ENCODE measurements at places on chromosomes 5 and 9.
A peak's percentile ranks its signal among the peaks of the same experiment; 100 is the strongest.

- no peak for DNase-seq
These were observed 77.1 kb upstream of the CNTLN start for GRCh38 chr9:17057729-17058128.

GRCh38 chr9:93900971-93901861, 53.9 kb downstream of the BARX1 start:
- no peak for DNase-seq

DNA sequence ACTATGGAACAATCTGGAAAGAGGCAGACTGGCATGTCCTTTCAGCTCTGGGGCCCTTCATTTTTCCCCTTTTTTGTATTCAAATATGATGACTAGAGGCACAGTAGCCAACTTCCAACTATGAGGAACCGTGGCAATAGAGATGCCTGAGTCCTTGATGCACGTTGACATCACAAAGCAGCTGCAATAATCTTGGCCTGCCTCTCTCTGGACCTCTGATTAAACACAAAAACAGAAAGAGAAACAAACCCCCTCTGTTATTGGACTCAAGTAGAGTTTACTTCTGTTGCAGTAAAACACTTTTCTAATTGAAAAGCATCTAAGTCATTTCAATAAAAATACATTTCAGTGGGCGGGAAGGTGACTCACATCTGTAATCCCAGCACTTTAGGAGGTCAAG, 122.2 kb upstream of the GRAMD2B start:
- DNase-seq, result no peak

DNA sequence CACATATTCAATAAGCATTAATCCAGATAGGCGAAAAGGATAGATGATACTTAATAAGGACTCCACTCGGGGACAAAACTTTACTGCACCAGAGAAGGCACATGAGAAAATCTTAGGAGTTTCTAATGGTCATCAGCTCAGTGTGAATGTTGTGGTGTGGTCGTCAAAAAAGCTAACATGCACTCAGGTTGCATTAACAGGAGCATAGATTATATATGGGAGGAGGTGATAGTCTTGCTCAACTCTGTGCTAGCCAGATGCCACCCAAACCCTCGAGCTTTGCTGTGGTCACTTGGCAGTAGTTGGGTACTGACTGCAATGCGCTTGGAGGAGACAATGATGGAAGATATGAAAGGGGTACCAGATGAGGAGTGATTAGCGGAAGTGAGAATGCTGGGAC, 8.6 kb upstream of the COL27A1 start:
- no peak for DNase-seq

DNA sequence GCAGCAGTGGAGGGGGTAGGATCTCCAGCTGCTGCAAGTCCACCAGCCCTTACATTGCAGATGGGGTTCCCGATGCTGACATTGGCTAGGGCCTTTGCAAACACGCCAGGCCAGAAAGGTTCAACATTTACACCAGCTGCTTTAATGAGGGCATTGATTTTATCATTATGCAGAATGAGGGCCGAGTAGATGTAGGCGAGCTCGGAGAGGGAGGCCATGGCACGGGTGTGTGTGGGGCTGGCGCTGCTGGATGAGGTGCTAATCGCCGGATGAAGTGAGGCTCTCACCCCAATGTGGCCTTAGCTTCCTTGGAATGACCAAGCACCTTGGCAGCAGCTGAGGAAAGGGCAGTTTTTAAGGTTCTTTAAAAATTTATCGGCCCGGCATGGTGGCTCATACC, 27.4 kb downstream of the PHAX start:
- no peak for DNase-seq

DNA sequence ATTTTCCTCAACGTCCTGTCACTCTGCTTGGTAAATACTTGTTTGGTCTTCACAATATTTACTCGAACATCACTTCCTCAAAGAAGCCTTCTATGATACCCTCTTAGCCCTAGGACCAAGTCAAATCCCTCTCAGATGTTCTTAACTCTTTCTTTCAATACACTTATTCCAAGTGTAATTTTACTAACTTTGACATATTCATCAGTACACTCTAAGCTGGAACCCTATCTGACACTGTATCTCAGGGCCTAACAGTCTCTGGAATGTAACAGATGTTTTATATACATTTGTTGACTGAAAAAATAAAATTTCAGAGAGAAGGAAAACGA, 19.6 kb downstream of the SIL1 start:
- no peak for DNase-seq

DNA sequence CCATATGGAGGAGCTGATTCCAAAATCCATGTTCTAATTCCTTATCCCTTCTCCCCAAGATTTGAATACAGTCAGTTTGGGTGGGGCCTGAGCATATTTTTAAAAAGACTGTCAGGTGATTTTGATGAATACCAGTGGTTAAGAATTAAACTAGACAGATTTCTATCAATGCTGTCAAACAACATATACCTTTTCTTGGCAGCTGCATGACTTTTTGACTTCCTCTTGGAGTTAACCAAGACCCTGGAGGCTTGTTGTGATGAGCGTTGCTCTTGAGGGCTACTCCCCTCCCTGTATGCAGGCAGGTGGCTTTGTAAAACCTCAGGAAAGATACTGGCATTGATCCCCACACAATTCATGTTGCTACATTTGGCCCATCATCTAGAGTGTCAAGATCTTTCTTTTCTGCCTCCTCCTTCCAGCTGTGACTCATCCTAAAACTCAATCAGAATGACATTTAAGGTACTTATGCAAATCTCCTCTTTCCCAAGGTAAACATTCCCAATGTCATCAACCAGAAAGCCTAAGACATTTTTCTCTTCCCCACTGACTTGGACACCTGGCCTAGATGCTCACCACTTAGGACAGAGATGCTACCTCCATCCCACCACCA, 61.7 kb downstream of the PPP2R2B start:
- no peak for DNase-seq

GRCh38 chr5:69293882-69294281, 38.7 kb downstream of the CCDC125 start:
- DNase-seq, result no peak

DNA sequence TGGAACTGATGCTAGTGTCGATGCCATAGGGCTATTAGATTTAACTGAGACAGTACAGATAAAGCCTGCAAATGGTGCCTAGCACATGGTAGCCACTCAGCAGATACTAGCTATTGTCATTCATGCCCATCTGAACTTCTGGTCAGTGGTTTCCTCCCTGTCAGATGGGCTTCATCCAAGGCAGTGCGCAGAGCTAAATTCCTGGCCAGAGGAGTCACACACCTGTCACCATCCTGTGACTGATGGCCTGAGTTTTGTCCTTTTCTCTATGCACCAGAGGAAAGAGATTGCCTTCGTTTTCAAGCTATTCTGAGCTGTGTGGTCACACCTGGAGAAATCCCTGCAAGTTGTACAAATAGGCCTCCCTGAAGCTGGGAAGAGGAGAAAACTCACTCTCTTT, 34.7 kb downstream of the MSX2 start:
- DNase-seq, result no peak

GRCh38 chr5:73233461-73234203, 60.6 kb downstream of the TMEM174 start:
- DNase-seq, result no peak

- DNase-seq, result no peak
These were observed 933 bp downstream of the NEK6 start for GRCh38 chr9:124258607-124259157.

GRCh38 chr5:109630093-109630492, 59.6 kb upstream of the MAN2A1 start:
- no peak for DNase-seq

- DNase-seq, result no peak
These were observed 16.1 kb upstream of the CRB2 start for GRCh38 chr9:123339666-123340510.

DNA sequence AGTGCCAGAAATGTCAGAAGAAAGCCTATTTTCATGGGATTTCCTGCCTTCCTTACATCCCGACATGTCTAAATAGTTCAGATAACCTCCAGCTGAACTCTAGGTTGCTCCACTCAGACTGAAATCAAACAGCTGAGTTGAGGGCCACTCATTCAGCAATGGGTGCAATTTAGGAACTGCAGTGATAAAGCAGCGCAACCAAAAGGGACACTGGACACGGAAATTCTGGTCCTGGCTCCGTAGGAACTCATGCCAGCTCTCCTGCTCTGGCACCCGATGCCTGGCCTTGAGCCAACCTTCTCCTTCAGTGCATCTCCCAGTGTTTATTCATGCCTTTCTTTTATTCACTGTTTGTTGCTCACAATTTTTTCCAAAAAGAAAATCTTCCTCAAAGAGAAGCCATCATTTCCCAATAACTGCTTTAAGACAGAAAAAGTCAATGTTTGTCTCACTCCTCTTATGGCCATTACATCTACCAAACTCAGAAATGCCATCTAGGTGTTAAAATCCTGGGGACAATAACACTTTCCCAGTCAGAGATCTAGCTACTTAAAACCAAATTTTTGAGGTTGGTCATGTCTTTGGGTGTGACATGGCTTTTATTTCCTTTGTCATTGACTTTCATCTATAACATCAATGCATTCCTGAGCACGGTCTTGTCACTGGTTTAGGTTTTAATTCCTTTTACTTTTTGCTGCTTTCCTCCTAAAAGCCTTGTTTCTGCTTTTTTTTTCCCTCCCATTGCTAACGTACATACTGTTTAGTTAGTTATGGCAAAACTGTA, 126.9 kb downstream of the PDE4D start:
- peak; percentile 64 for DNase-seq

DNA sequence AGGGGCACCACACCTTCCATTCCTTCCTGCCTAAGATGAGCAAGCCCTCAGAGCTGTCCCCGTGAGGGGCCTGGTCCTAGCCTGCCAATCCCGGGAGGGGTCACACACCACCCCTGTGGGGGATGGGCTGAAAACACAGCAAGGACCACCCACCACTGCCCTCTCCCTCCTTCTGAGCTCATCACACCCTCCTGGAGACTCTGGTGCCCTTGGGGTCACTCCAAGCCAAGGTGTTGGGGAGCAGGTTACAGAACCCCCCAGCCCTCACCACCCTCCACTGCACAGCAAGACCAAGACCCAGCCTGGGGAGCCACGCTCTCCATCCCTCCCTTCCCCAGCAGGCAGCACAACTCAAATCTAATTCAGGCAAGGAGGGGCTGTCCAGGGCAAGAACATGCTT, 60.5 kb upstream of the PPP1R26 start:
- DNase-seq, result no peak

DNA sequence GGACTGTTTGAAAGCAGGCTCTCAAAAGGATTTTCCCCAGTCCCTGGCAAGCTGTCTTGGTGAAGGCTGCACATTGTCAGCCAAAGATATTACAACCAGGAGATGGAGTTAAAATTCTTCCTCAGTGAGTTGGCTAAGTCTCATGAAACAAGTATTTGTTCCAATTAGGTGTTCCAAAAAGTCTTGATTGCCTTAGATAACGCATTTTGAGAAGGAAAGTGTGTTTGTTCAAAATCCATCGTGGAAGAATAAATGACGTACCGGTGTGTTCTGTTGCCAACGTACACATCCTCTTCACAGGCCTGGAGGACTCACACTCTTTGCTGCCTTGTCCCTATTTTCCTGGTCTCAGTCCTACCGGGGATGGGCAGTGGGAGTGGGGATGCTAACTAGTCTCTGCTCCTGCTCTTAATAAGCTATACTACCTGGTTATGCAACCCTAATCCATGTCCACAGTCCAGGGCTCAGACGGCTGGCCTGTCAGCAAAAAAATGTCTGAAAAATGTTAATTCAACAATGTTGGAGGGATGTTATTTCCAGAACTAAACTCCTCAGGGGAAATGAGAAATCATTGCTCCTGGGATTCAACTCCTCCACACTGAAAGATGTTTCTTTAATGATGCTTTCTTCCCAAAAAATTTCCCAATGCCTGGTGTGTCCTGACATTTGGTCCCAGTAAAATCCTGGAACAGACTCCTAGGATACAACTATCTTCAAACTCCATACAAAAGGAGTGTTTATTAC, 175.3 kb upstream of the KLF9 start:
- DNase-seq, result no peak

- DNase-seq, result no peak
These were observed 159.2 kb upstream of the SLC24A2 start for GRCh38 chr9:19947996-19948395.

GRCh38 chr9:37380570-37380969, 41.9 kb upstream of the GRHPR start:
- DNase-seq, result no peak

- no peak for DNase-seq
These were observed 3.6 kb upstream of the RASGEF1C start for GRCh38 chr5:180212363-180213255.

GRCh38 chr9:120692901-120693699, 21.2 kb downstream of the MEGF9 start:
- no peak for DNase-seq

DNA sequence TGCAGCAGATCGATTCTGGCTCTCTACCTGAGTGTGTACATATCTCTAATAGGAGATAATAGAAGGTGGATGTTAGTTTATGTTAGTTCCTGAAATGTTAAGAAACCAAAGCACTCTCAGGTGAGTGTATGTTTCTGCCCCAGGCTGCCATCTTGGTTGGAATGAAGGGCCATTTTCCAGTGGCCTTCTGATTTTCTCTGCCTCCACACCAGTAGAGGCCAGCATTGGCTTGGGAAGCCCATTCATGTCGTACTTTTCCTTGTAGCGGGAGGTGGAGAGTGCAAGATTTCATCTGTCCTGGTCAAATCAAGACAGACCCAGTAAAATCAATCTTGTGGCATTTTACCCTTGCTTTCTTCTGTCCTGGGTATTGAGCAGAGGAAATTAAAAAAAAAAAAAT, 91.0 kb downstream of the GAS1 start:
- DNase-seq, result no peak

DNA sequence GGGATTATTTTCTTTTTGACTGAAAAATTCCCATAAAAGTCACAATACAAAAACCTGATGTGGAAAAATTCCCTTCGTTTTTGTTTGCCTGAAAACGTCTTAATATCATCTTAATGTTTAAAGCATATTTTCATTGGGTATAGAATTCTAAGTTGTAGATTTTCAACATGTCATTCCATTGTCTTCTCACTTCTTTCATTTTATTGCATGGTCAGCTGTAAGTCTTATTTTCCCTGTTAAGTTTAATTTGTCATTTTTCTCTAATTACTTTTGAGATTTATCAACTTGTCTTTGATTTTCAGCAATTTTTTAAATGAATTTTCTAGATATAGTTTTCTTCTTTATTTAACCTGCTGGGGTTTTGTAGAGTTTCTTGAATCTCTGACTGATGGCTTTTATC, 131.7 kb downstream of the FBXO38 start:
- DNase-seq, result no peak

GRCh38 chr5:43631182-43631910, 28.4 kb downstream of the NNT start:
- peak; percentile 76 for DNase-seq

GRCh38 chr5:142795251-142795650, 25.1 kb downstream of the ARHGAP26 start:
- no peak for DNase-seq

DNA sequence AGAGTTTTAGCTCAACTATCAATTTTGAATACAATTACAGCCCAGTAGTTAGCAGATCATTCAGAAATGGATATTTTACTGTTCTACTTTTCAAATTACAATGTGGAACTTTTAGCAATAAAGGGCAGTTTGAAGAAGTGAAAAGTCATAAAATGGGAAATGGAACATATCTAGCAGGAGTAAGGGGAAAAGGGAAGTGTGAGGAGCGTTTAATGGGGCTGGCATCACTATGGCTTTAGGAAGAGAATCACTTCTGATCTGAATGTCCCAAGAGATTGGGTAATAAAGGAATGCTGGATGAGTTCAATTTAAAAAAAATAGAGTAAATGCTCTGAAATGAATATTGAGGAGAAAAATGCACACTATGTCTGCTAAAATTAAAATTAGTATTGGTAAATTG, 77.4 kb downstream of the ATPSCKMT start:
- DNase-seq, result no peak

GRCh38 chr5:6291961-6292360, 86.4 kb downstream of the MED10 start:
- DNase-seq, result peak; percentile 67

- DNase-seq, result peak; percentile 60
These were observed 39.1 kb downstream of the FBN2 start for GRCh38 chr5:128498844-128499455.

- DNase-seq, result no peak
These were observed 126.7 kb downstream of the SLC25A46 start for GRCh38 chr5:110865400-110866094.
